ENCODE measurements at places on chromosomes 5 and 9.

DNA sequence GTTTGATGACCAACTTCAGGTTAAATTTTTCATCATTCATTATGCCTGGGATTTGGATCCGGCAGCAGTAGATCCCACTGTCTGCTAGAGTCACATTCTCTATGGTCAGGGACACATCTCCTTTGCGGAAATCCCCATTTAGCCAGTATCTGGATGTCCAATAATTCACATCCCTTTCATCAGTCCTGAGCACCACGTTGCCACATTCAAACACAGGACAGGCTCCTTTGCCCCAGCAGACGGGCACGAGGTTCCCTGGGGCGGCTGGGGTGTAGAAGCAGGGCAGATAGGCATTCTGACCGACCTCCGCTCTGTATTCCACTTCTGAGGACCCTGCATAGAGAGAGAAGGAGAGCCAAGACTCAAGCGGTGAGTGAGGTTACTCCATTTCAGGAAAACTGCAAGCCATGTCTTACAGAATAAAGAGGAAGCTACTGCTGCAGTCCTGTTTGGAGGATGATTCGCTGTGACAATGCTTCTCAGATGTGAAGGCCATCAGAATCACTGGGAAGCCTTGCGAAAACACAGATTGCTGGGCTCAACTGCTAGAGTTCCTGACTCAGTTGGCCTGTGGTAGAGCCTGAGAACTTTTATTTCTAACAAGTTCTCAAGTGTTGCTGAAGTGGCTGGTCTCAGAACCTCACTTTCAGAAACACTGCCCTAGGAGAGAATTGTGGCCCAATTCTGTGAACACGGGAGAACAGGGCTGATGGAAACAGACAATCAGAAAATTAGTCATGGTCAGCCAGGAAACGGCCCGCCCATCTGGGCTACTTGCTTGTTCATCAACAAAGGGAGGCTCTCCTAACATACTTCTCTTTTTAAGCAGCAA is 2.0 kb downstream of the HAVCR2 start:
- DNase-seq = no peak

GRCh38 chr5:131647048-131647769 is 12.2 kb upstream of the RAPGEF6 start:
- no peak for DNase-seq

GRCh38 chr5:199950-200645 is 8.8 kb downstream of the LRRC14B start:
- no peak for DNase-seq

DNA sequence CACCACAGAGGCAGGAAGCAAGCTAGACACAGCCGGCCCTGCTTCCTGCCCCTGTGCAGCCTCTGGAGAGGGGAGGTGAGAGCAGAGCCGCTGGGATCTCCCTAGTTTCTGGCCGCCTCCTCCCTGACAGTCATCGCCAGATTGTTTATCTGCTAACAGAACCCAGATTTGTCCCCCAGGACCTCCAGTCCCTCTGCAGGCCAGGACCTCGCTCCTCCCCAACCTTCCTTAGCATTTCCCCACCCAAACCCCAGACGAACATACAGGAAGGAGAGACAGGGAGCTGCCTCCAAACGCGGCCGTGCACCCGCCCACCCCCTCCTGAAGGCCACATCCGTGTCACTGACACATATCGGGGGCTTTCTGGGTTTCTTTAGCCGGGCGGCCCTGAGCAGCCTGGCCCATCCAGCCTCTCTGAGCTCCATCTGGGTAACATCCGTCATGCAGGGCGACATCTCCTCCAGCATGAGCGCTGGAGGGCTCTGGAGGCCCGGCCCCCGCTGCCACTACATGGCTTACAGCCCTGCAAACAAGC is 47.5 kb downstream of the DBH start:
- peak; percentile 22 for DNase-seq

- no peak for DNase-seq
These were observed 20.8 kb downstream of the ASS1 start for GRCh38 chr9:130465383-130466096.

DNA sequence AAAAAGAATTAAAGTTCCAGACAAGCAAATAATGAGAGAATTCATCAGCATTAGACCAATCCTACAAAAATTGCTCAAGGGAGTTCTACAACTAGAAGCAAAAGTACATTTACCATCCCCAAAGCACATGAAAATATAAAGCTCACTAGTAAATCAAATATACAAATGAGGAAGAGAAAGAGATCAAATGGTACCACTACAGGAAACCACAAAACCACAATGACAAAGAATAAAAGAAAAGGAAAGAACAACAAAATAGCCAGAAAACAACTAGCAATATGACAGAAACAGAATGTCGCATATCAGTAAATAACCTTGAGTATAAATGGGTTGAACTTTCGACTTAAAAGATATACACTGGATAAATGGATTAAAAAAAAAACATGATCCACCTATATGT is 739.0 kb downstream of the DTWD2 start:
- no peak for DNase-seq

GRCh38 chr9:7258688-7259396 is 501.1 kb downstream of the KDM4C start:
- DNase-seq = no peak

DNA sequence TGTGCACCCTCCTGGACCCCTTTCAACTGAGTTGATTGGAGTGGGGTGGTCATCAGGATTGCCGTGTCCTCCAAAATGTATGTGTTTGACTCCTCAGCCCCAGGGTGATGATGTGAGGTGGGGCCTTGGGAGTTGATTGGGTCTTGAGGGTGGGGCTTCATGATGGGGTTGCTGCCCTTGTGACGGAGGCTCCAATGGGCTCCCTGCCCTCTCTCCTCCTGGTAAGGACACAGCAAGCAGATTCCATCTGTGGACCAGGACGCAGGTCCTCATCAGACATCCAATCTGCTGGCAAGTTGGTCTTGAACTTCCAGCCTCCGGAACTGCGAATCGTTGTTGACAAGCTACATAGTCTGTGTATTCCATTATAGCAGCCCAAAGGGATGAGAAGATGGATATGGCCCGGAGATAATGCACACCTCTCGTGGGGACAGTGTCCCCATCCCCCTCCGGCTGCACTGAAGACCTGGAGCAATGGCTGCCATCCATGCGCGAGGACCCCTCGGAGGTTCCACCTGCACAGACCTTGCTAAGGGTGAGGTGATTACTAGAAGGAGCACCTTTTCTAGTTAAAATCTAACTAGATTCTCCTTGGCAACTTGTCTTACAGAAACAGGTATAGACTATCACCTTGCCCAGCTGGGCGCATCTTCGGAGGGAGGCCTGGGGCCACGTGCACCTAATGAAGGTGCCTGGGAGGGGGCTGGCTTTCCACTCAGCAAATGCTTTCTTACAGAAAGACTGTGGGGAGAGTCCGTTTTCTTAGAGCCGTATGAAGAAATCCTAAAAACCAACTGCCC is 75.7 kb upstream of the IRX4 start:
- no peak for DNase-seq

DNA sequence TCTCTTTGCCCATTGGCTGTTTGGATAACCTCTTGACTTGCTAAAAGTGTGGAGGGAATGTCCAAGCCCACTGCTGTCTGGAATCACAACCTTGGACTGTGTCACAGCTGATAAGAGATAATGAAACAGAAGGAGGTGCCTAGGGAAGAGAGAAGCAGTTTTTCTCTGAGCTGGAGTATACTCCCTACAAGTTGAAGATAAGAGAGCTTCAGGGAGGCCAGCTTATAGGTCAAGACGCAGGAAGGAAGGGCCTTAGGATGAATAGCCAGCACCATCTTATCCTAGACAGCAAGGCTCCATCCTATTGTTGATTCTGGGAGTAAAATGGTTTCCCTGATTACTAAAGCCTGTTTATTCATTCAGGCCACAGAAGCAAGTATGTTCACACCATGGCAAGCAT is 244.7 kb downstream of the NPR3 start:
- no peak for DNase-seq
